ENCODE measurements at places on chromosomes 7 and 10.

DNA sequence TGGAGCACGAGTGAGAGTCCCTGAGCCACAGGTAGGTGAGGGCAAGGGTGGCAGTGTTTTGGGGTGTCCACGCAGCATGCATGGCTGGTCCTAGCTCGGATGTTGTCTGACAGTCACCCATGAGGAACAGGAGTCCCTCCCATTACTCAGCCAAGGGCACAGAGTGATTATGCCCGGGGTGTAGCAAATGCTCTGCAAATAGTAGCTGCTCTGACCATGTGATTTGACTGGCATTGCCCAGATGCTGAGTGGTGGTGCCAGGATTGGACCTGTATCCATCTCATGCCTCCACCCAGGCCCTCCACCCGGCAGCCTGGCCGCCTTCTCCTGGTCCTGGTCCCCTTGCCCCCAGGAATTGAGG is 150.8 kb downstream of the GRK5 start:
- DNase-seq: no peak

DNA sequence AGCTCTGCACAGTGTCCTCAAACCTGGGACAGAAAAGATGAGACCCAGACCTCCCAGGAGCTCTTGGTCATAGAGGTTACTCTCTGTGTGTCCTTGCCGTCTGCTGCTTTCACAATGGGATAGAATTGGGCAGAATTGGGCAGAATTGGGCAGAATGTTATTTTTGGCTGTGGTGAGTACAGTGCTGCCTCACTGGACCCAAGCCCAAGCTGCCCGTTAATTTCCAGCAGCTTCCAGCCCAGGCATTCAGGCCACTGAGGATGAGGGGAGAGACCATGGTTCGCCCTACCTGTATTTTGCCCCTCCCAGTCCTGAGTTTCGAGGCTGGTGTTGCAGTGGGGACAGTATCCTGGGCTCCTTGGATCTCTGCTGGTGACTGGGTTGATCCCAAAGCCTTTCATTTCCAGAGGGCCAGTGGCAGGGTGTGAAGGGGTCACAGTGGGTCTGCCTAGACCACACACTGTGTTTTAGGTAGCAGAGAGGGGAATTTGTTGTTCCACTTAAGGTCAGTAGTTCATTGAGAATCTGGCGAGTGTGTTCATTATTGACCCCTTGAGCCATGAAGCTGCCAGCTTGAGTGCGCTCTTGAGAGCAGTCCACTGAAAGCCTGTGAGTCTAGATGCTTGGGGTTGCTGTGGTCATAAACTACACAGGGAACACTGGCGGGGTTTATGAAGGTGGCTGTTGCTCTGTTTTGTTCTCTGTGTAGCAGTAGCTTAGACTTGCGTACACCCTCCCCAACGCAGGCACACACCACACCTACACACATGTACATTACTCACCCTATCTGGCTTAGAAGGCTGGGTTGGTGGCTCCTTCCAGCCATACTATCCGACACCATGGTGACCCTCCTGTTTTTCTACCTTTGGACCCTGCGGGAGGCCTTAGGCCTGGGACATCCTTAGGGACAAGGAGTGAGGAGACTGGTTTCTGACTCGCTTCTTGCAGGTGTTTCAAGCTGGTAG is 23.5 kb downstream of the NACAD start:
- DNase-seq: no peak

DNA sequence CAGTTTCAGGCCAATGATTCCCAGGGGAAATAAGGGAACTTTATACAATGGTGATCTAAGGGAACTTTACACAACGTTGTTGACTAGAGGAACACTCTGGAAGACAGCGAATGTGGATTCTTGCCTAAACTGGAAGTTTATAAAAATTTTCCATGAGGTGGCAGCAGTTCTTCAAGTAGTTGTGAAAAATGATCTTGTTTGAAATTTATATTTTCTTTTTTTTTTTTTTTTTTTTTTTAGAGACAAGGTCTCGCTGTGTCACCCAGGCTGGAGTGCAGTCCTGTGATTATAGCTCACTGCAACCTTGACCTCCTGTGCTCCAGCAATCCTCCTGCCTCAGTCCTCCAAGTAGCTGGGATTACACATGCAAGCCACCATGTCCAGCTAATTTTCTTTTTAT is 32.1 kb upstream of the GTF2I start:
- no peak for DNase-seq

DNA sequence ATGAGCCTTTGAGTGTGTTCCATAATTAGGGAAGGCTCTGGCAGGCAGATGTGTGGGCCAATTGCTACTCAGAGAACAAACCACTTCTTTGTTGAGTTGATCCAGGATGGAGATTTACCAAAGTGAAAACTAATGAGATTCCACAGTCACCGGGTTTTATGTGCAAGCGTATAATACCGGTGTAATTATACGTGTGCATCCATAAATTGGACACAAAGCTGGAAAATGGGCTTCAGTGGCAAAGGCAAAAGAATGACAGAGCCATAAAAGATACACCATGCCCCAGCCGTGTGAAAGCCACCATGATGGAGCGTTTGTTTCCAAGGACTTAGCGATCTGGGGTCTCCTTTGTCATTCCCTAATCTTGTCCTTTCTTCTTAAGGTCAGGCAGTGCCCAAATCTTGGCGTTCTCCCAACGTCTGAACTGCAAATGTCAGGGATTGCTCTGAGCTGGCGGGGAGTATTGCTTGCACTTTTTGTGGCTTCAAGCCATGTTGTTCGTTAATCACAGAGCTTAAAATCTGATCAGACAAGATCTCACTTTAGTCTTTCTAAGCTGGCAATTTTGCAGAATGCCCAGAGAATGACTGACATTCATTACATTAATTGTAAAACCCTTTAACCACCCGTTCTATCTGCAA is 70.1 kb downstream of the NPTX2 start:
- no peak for DNase-seq

- no peak for DNase-seq
Measured at GRCh38 chr10:71801361-71801760, 28.0 kb upstream of the VSIR start.

GRCh38 chr10:3404381-3404780 is 231.8 kb upstream of the PITRM1 start:
- DNase-seq: no peak

DNA sequence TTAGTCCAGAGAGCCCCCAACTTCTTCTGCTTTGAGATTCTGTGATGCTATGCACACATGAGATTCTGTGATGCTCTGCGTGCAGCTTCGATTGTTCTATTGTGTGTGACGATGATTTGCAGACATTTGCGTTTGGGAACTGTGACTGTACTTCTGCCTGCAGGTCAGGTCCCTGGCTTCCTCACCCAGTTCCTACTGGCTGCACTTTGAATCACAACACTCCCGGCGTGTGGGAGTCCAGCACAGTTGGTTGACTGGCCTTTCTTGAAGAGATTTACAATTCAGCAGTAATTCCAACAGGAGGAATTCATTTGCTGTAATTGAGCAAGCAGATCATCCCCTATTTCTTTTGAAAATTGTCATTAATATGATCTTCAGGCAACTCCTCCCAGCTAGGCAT is 252.2 kb upstream of the YAE1 start:
- no peak for DNase-seq

GRCh38 chr7:131249003-131249402 is 78.7 kb upstream of the MKLN1 start:
- no peak for DNase-seq

DNA sequence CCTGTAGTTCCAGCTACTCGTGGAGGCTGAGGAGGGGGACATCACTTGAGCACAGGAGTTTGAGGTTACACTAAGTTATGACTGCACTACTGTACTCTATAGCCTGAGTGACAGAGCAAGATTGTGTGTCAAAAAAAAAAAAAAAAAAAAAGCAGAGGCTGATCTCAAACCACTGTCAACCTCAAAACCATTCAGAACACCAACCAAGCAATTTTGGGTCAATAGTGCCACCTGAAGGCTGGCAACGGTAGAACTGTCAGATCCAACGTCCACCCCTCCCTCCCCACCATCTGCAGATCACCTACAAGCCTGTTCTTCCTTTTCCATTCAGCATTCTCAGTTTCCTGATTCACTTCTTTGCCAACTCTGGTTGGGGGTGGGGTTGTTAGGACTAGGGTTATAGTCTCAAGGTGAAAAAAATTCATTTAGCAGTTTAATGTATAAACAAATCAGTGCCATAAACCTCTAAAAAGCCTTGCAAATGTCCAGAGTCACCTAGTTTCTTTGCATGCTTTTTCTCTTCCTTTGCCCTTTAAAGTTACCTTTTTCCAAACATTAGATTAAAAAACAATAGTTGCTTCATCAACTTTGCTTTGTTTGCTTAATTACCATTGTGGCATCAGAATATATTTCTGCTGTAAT is 2.6 kb downstream of the MRPS33 start:
- DNase-seq: peak; percentile 54

GRCh38 chr7:98997846-98998245 is 119.5 kb downstream of the TRRAP start:
- DNase-seq: no peak

DNA sequence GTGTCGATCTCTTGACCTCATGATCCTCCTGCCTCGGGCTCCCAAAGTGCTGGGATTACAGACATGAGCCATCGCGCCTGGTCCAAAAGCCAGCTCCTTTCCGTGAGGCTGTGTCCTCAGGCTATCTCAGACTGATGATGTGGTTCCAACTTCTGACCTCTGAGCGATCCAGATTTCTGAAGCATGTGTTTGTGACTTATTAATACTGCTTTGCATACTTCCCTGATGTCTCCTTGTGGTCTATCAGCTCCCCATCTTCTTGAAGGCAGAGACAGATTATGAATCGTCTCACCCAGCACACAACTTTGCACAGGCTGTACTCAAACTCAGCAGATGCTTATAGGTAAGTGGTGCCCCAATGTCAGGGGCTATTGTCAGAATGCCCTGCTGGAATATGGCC is 2.0 kb upstream of the PLPP4 start:
- no peak for DNase-seq

- DNase-seq: no peak
Measured at GRCh38 chr10:78664929-78665553, 403.7 kb upstream of the ZMIZ1 start.

GRCh38 chr10:33952692-33953360 is 618.4 kb upstream of the NRP1 start:
- DNase-seq: no peak

GRCh38 chr10:113213035-113213434 is 263.0 kb downstream of the TCF7L2 start:
- DNase-seq: no peak

DNA sequence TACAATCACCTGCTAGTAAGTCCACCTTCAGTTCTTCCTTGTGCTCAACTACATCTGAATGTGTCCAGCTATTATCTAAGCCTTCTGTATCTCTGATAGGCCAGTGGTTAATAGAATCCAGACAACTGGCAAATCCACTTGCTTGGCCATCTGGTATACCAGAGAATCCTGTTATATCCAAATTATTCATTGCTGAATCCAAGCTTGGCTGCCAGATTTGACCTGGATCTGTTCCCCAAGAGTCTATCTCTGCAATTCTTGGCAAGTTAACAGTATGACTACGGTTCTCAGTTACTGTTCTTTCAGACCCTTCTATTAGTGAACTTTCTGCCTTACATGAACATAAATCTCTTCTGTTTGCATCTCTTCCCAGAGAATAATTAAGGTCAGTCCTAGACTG is 154.6 kb upstream of the TARP start:
- no peak for DNase-seq

- no peak for DNase-seq
Measured at GRCh38 chr7:56079450-56080185, 13.1 kb downstream of the PHKG1 start.

- DNase-seq: no peak
Measured at GRCh38 chr10:10796061-10796773, 221.5 kb upstream of the CELF2 start.

GRCh38 chr10:35340975-35341374 is 4.7 kb downstream of the CCNY start:
- no peak for DNase-seq

- no peak for DNase-seq
Measured at GRCh38 chr7:151859111-151859947, 17.6 kb downstream of the PRKAG2 start.

DNA sequence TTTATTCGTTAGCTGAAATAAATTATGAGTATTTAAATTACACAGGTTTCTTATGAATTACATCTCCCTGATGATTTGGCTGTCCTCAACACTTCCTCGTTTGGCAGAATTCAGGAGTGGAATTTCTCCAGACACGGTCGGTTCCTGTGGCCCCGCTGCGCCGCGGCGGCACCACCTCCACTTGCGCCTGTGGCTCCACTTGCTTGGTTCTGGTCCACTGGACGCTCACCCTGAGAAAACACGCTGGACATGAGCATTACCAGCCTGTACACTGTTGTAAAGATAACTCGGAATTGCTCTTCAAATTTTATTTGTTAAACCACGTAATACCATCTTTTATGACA is 85.3 kb downstream of the ZNF33B start:
- no peak for DNase-seq

DNA sequence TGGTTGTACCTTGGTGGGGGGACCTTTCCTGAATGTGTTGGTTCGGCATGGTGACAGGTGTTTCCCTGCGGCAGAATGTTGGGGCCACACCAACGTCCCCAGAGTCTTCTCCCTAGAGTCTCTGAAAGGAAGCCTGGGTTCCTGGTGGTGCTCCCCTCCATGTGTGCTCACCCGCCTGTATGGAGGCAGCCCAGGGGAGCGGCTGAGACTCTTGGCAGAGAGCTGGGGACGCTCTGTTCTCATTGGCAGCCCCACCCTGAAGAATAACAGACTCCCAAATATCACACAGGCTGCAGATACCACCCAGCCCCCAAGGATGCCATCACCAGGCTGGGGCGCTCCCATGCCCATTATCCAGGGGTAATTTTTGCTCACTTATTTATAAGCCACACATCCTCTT is 34.8 kb downstream of the CHST12 start:
- no peak for DNase-seq

DNA sequence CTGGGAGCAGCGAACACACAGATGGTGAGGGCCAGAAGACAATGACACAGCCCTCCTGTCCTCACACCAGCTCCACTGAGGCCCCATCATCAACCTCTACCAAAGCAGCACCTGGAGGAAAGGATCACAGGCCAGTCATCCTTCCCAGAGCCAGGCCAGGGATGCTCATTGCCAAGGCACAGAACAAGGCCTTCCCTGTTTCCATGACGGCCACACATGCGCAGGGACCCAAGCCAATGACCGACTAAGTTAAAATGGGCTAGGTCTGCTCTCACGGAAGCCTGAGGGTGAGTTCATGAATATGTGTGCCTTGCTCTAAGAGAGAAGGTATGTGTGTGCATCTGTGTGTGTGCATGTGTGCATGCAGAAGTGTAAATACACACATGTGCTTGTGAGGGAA is 39.6 kb downstream of the COBL start:
- no peak for DNase-seq

DNA sequence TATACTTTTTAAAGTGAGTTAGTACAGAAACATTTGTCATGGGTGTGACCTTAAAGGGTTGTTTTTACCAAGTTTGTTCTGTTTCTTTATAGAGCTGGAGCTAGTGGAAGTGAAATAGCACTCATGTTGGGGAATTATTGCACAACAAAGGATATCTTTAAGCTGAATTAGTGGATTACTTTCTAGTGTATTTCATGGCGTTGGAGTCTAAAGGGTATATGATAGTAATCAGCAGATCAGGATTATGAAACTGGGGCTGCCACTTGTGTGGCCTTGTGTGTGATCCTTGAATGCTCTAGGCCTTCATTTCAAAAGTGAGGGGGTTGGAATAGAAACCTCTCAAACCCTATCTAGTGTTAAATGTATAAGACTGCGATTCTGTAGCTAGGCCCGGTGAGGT is 123.6 kb downstream of the LYZL1 start:
- no peak for DNase-seq

- DNase-seq: no peak
Measured at GRCh38 chr10:72423426-72423825, 68.7 kb upstream of the DNAJB12 start.
